CD4-positive, alpha-beta T cell treated with Interleukin-2 at 100 ng/mL for 4 hours (primary cell): ENCODE measurements at places on chromosomes 3 and 15.
A peak's percentile ranks its signal among the peaks of the same experiment; 100 is the strongest.

GRCh38 chr3:127156338-127157050 lies 36.4 kb upstream of the PRR23E start:
- no peak for DNase-seq

DNA sequence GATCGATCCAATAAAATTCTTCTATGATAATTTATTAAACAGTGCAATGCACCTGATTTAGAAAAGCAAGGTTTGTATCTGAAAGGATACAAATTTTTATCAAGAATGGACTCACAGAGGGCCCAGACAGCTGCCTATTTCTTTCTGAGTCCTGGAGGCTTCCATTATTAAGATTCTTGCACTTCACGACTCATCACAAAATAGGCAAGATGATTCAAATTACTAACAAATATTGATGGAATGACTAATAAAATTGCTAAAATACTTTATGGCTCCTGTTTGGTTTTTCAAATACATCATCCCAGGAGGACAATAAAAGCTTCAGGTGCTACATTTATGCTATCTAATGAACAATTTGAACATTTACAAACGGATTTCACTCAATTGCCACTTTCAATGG lies 483.0 kb upstream of the AGTR1 start:
- no peak for DNase-seq

GRCh38 chr3:88000853-88001252 lies 58.0 kb downstream of the CGGBP1 start:
- DNase-seq, result peak; percentile 7

DNA sequence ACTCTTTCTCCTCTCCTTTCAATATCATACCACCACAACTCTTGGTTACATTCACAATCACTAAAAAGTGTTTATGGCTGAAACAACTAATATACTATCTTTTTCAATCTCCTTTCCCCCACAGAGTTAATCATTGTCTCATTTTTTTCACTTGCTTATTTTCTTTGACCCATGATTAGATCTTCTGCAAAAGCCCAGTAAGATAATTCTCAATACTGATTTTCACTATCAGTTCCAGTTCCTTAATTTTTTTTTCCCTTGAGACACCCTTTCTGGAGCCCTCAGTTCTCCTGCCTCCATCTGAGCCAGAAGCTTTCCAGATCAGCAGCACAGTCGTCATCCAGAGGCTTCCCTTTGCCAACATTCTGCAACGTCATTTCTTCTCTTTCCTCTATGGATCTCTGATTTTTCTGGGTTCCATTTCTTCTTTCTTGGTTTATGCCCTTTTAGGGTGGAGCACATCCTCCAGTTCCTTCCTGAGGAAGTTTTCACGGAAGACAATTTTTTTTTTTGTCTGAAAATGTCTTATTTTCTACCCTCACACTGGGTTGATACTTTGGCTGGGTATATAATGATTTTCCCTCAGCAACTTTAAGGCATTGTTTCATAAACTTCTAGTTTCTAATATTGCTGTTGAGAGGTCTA lies 88.7 kb upstream of the C15orf39 start:
- DNase-seq, result no peak

GRCh38 chr15:57677204-57677603 lies 29.3 kb upstream of the POLR2M start:
- DNase-seq, result no peak
